AG08396 (cell line): ENCODE measurements at places on chromosomes 16 and 17.

- no peak for DNase-seq
Measured at GRCh38 chr17:53646835-53647234, 175.9 kb upstream of the KIF2B start.

DNA sequence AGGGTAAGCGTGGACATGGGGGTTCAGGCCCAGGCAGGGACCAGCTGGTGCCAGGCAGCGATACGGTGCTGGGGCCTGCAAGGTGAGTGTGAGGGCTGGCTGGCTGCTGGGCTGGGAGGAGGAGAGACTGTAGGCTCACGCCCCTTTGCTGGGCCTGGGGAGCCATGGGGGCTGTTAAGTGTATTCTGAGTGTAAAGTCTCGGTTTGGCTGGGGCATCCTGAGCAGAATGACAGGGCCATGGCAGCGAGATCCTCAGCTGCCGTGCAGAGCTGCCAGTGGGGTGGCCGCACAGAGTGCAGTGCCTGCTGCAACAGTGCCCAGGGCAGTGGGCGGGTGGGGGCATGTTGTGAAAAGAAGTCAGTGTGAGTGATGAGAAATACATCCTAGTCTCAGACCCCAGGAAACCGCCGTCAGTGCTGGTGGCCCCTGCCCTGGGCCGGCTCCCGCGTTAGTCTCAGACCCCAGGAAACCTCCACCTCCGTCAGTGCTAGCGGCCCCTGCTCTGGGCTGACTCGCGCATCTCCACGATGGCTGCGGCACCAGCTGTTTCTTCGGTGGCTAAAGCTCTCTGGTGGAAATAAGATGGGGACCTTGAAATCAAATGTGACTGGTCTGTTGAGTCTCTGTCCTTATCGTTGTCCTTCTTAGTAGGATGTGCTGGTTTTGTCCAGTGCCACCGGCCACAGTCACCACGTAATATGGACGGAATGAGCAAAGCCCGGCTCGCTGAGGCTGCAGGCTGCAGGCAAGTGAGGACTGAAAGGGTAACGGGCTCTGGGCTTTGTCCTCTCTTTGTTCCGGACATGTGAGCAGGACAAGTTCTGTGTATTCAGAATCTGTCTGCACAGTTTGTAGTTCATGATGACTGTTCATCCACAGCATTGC lies 22.9 kb downstream of the ACSF3 start:
- no peak for DNase-seq

GRCh38 chr17:82933911-82934310 lies 94.1 kb upstream of the ZNF750 start:
- no peak for DNase-seq

DNA sequence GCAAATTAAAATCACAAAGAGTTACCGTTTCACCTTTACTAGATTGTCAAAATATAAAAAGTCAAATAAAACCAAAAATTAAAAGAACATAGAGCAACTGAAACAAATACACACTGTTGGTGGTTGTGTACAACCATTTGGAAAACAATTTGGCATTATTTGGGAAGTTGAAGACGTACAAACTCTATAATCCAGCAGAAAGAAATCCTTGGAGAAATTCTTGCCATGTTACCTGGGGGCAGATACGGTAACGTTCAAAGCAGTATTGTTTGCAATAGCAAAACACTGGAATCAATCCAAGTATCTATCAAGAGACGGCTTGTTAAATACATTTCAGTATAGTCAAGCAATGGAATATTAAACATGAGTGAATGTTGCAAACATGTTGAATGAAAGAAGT lies 56.7 kb downstream of the TBX4 start:
- DNase-seq: no peak

GRCh38 chr16:56354016-56354415 lies 71.3 kb downstream of the AMFR start:
- DNase-seq: no peak

- no peak for DNase-seq
Measured at GRCh38 chr17:69143151-69143550, 1.5 kb upstream of the ABCA6 start.

DNA sequence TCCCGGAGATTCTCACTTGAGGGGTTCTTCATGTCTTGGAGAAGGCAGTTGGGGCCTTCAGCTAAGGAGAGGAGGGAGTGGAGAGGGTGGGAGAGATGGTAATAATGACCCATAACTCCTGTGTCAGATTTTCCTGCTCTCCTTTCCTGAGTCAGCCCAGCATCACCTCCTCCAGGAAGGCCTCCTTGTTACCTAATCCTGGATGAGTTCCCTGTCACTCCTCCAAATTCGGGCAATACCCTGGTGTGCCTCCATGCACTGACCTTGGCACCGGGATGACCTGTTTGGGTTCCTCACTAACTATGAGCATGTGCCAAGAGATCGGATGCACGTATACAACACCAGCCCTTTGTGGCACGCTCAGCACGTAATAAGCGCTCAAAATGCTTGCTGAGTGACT lies 38.8 kb downstream of the SDK2 start:
- no peak for DNase-seq

DNA sequence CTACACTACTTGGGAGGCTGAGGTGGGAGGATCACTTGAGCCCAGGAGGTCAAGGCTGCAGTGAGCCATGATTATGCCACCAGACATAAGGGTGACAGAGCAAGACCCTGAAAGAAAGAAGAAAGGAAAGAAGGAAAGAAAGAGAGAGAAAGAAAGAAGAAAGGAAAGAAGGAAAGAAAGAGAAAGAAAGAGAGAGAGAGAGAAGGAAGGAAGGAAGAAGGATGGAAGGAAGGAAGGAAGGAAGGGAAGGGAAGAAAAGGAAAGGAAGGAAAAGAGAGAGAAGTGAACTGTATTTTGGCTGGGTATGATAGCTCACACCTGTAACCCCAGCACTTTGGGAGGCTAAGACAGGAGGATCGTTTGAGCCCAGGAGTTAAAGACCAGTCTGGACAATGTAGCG lies 24.3 kb upstream of the PYY start:
- DNase-seq: no peak

GRCh38 chr17:65173284-65173793 lies 36.2 kb downstream of the RGS9 start:
- DNase-seq: no peak

- DNase-seq: peak; percentile 46
Measured at GRCh38 chr16:66521951-66522771, 27.8 kb downstream of the TK2 start.

DNA sequence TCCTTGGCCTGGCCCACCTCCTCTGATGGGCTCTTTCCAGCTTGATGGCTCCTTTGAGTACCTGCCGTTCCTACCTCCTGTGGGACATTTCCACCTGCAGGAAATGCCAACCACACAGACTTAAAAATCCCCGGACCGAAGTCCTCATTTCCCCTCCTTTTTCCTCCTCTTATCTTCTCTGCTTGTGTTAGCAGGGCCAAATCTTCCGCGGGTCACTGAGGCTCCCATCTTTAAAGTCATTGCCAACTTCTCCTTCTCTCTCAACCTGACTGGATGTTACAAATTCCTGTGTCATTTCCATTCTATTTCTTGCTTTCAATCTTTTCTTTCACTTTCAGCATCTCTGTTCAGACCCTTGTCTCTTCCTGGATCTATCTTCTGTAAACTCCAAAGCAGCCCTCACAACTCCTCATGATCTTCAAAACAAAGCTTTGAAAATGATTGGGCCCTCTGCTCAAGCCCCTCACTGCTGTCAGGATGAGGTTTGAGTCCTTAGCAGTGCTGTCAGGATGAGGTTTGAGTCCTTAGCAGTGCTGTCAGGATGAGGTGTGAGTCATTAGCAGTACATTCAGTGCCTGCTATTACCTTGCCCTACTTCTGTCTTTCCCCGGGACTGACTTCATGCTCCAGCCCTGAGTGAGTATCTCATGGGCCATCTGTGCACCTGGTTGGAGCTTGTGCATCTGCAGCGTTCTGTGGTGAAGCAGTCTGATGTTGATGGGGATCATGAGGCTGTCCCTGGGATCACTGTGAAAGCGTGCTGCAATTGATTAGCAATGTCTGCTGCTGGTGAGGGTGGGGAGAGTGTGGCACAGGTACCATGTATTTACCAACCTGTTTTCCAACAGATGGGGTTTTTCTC lies 100.1 kb downstream of the IRF8 start:
- no peak for DNase-seq

GRCh38 chr16:24845726-24846547 lies at the start of gene SLC5A11:
Gene SLC5A11, plus strand, starts transcription at chr16:24845963. Its CDS starts 12,681 bp downstream, at chr16:24858644.
- DNase-seq: no peak

GRCh38 chr17:12730931-12731521 lies 58.3 kb upstream of the ARHGAP44 start:
- DNase-seq: peak; percentile 59

GRCh38 chr16:6284731-6285130 lies 1047.9 kb upstream of the RBFOX1 start:
- DNase-seq: no peak

DNA sequence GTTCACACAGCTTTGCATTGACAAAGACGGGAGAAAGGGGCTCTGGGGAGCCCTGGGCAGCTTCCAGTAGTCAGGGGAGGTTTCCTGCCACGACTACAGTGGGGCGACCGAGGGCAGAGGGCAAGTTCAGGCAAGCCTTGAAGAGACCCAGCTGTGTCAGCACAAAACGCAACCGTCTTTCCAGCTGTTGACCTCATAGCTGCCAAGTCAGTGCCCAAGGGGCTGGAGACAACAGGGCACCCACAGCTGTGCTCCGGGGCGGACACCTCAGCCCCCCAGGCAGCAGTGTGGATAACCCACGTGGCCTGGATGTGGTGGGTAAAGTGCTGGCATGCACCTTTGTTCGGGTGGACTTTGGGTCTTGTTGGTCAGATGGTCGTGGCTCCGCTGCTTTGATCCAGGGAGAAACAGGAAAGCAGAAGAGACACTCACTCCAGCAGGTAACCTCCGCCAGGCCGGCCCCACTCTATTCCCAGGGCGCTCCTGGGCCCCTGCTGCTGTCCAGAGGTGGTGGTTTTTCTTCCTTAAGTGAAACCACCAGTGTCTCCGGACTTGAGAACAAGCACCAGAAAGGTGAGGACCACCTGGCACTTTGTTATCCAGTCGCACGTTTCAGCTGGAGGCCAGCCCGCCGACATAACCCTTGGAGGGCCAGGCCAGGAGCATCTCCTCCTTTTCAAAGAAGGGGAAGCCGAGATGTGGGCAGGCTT lies 17.6 kb upstream of the CBX2 start:
- DNase-seq: no peak

GRCh38 chr16:31186930-31187807 lies 7.2 kb downstream of the FUS start:
- no peak for DNase-seq

DNA sequence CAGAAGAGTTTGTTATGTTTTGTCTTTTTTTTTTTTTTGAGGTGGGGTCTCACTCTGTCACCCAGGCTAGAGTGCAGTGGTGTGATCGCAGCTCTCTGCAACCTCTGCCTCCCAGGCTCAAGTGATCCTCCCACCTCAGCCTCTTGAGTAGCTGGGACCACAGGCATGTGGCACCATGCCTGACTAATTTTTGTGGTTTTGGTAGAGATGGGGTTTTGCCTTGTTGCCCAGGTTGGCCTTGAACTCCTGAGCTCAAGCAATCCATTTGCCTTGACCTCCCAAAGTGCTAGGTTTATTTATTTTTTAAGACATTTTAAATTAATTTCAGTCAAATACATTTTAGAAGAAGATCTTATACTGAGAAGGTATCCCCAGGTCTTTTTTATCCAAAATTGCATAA lies 366.7 kb downstream of the KCNJ2 start:
- no peak for DNase-seq

- DNase-seq: no peak
Measured at GRCh38 chr17:32494621-32495358, 8.0 kb downstream of the CDK5R1 start.

DNA sequence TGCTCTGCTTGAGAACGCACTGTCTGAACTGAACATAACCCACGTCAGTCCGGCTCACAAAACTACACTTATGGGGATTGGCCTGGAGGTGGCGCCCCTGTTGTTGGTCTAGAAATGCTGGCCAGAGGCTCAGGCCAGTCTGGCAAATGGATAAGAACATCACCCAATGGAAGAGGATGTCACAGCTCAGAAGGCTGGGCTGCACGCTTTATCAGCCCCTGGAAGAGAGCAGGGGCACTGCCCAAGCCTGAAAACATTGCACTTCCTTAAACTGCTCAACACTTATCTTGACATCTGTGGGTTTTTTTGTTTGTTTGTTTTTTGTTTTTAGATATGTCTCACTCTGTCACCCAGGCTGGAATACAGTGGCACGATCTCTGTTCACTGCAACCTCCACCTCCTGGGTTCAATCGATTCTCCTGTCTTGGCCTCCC lies 24.8 kb upstream of the BPTF start:
- peak; percentile 82 for DNase-seq

DNA sequence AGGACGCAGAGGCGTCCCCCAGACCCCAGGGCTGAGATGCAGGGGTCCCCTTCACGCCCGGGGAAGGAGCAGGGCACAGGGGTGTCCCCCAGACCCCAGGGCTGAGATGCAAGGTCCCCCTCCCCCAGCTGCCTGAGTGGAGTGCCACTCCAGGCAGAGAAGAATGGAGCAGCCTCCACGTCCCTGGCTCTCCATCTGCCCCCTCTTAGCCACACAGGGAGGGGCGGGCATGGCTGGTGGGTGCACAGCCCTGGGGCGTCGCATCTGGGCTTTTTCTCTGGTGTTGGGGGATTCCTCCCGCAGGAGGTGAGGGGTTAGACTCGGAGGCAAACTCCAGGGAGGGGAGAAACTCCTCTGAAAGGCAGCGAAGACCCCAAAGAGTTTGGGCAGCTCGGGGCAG lies 17.5 kb downstream of the CIBAR2 start:
- DNase-seq: no peak

DNA sequence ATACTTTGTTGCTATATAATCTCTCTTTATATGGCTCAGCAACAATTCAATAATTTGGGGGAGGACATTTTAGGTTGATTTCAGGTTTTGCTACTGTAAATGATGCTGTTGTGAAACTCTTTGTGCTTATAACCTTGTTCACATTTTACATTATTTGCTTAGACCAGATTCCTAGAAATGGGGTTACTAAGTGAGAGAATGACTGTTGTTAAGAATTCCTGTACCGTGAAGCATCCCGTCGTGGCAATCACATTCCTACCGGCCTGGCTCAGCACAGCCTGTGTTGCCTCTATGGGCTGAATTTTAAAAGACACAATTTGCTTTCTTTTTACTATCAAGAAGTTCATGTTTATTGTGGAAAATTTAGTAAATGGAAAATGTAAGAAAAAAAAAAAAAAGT lies 31.4 kb downstream of the B9D1 start:
- peak; percentile 87 for DNase-seq

GRCh38 chr17:56779322-56779721 lies 54.4 kb downstream of the C17orf67 start:
- DNase-seq: no peak

DNA sequence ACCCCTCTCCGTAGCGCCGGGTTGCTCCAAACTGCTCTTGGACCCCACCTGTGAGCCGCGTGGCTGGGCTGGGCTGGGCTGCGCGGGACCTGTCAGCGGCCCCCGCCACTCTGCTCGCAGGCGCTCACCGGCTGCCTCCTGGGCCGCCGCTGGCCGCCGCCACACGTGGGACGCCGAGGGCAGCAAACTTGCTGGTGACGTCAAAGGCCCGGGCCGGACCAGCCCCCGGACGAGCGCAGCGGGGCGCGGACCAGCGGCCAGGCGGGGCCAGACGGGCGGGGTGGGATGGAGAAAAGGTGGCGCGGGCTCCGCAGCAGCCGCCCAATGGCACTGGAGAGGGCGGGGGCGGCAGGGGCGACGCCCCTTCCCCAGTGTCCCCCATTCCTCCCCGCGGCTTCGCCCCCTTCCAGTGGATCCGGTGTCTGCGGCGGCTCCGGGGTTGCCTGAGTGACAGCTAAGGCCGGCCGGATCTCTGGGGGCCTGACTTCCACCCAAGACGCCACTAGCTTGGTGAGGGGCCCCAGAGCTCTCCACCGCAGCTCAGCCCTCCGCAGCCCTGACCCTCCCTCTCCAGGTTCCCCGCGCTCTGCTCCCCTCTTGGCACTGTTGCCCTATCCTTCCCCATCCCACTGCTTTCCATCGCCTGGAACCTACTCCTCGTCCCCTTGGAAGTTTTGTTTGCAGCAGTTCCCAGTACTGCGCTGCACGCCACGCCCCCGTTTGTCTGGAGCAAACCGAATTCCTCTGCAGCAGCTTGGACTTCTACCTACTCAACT lies at the start of gene HS3ST3A1:
Gene HS3ST3A1, minus strand, starts transcription at position 154 of the 776 bp plus-strand sequence. CDS start 800 bp downstream, outside the sequence.
- DNase-seq: peak; percentile 92
